ENCODE measurements at places on chromosomes 16 and 17. TPM values are rescaled to one million over a fixed set of nuclear protein-coding genes. Genes with fewer than 3 reads are reported as not detected.
A peak's percentile ranks its signal among the peaks of the same experiment; 100 is the strongest.

GRCh38 chr17:68179926-68180285 lies 67.9 kb upstream of the AMZ2 start:
- H3K36me3 ChIP-seq: no peaks in the 10 kb centered on the region
- peak; percentile 84 for DNase-seq
- no peaks in the 10 kb centered on the region for H3K4me1 ChIP-seq
- no peak overlapping the region for H3K4me3 ChIP-seq
- no peaks in the 10 kb centered on the region for H3K27me3 ChIP-seq
- no peak overlapping the region for H3K27ac ChIP-seq

DNA sequence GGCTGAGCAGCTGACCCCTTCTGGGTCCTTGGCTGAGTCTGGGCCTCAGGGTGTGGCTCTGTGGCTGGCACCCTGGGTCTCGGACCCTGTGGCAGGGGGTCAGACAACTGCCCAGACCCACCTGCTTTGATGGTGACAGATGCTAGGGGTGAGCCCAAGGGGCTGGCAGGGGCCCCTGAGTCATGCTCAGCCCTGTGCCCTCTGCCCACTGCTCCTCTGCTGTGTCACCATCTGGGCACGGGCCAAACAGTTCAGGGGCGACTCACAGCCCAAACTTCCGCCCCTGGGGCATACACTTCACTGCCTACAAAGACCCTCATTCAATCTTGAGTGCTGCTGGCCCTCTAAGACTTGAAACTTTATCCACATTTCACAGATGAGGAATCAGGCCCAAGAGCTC lies 5.7 kb downstream of the ADGRG1 start:
- peaks cover 54% of the 10 kb centered on the region for H3K4me1 ChIP-seq
- no peaks in the 10 kb centered on the region for H3K27me3 ChIP-seq
- peak overlapping the region; percentile 65 for H3K27ac ChIP-seq
- H3K4me3 ChIP-seq: no peak overlapping the region
- no peak for DNase-seq

TBC1D28 gene
- total RNA-seq: not detected

GRCh38 chr16:3607161-3607560 lies 4.2 kb downstream of the SLX4 start:
- H3K36me3 ChIP-seq: peaks cover 9% of the 10 kb centered on the region
- no peaks in the 10 kb centered on the region for H3K27me3 ChIP-seq
- peaks cover 12% of the 10 kb centered on the region for H3K4me1 ChIP-seq

DNA sequence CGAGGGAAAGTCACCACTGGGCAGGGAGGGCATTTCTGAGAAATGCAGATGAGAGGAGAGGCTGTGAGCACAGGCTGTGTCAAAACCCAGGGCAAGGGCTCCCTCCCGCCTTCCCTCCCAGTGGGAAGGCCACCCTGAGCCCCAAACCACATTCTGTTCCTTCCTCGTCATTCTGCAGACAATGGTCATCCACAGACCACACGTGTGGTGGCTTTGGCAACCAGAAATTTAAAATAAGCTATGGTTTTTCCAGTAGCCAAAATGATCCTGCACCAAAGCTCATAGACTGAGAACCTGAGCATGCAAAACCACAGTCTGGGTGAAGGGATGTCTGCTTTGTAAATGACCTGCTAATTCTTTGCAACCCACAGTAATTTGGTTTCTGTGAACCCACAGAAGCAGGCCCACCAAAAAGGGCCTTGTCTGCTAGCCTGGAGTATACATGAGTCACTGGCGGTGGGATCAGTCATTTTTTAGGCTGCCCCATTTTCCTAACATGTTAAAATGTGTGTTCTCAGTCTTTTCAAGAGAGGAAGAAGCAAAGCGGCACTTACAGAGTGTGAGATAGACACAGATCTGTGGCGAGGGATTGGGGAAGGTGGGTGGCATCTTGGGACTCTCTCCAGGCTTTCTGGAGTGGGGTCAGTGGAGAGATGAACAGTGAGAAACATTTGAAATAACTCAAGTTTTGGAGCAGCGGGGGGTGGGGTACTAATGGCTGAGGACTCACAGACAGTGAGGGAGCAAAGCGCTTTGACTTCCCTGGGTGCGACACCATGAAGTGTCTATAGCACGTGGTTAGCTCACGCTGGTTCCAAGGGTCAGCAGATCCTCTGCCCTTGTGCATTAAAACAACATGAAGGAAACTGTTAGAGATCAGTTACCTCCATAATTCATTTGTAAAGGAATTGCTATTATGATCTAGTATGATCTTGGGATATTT lies 20.5 kb downstream of the GRB7 start:
- no peaks in the 10 kb centered on the region for H3K36me3 ChIP-seq
- H3K27ac ChIP-seq: no peak overlapping the region
- DNase-seq: no peak

GRCh38 chr16:67814567-67814966 lies 7.9 kb downstream of the TSNAXIP1 start:
- no peaks in the 10 kb centered on the region for H3K4me1 ChIP-seq
- H3K36me3 ChIP-seq: no peaks in the 10 kb centered on the region
- DNase-seq: no peak
- no peak overlapping the region for H3K27ac ChIP-seq

LDHD gene
- total RNA-seq: 35.6 TPM

GRCh38 chr17:4449736-4450135 lies 16.0 kb downstream of the SPNS3 start:
- H3K27me3 ChIP-seq: no peaks in the 10 kb centered on the region
- H3K4me3 ChIP-seq: no peak overlapping the region
- peaks cover 18% of the 10 kb centered on the region for H3K4me1 ChIP-seq
- no peak overlapping the region for H3K27ac ChIP-seq
- no peaks in the 10 kb centered on the region for H3K36me3 ChIP-seq
- no peak for DNase-seq

DNA sequence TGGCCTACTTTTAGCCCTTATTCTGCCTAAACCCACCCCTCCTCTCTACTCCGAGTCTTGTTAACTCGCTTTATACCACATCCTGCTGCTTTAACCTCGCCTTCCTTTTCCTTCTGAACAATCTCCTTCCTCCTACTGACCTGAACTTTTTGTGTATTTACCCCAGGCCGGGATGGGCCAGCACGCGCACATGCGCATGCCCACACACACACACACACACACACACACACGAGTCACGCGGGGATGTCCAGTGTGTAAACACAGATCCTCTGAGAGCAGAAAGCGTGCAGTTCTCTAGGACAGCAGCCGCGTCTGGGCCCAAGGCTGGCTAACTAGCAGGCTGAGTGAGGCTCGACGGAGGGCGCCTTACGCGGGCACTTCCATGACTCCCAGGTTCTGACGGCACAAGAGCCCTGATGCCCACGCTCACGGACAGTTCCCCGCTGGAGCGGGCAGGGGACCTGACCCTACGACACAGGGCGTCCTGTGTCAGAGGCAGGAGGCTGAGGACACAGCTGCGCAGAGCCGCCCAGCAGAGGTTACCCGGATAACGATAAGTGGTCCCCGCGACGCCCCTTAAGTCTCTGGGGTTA lies 610 bp downstream of the PIK3R5 start:
- peak overlapping the region; percentile 93 for H3K27ac ChIP-seq
- H3K27me3 ChIP-seq: no peaks in the 10 kb centered on the region
- DNase-seq: no peak
- H3K4me1 ChIP-seq: no peaks in the 10 kb centered on the region
- no peaks in the 10 kb centered on the region for H3K36me3 ChIP-seq

DNA sequence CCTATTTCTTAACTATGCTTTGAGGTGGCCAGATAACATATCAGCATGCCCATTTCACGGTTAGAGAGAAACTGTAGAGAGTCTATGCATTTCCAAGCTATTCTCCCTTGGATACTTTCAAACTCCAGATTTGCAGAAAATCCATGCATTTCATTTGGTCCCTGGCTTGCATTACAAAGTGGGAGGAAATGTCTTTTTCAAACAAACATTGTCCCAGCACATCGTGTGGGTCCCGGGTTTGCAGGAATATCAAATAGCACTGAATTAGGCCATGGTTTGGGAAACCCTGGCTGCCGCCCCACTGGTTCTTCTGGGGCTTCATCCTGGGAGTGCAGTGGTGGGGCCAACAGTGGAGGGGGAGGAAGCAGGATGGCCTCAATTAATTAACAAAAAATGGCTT lies 171.9 kb downstream of the IRX5 start:
- no peaks in the 10 kb centered on the region for H3K27me3 ChIP-seq
- H3K4me3 ChIP-seq: no peak overlapping the region
- no peak for DNase-seq
- H3K36me3 ChIP-seq: no peaks in the 10 kb centered on the region
- no peak overlapping the region for H3K27ac ChIP-seq

DNA sequence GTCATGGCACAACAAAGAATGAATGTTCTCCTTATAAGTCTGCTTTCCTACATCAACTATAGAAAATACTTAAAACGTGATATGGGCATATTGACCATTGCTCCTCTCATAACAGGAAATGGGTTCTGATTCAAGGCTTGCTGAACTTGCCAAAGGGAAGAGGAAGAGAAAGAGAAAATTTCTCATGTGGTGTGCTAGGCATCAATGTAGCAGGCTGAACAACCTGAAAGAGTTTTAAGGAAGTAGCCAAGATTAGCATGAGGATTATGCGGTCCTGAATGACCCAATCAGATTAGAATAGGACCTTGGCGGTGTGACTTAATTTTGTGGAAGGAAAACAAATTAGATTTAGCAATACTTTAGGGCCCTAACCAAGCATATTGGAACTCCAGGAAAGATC lies 617.7 kb upstream of the CDH11 start:
- no peak overlapping the region for H3K4me3 ChIP-seq
- H3K36me3 ChIP-seq: no peaks in the 10 kb centered on the region
- H3K27ac ChIP-seq: no peak overlapping the region
- H3K27me3 ChIP-seq: no peaks in the 10 kb centered on the region
- no peak for DNase-seq

Measured in upper lobe of left lung (tissue), 6 donors.